ENCODE measurements at places on chromosomes 13 and 19.

DNA sequence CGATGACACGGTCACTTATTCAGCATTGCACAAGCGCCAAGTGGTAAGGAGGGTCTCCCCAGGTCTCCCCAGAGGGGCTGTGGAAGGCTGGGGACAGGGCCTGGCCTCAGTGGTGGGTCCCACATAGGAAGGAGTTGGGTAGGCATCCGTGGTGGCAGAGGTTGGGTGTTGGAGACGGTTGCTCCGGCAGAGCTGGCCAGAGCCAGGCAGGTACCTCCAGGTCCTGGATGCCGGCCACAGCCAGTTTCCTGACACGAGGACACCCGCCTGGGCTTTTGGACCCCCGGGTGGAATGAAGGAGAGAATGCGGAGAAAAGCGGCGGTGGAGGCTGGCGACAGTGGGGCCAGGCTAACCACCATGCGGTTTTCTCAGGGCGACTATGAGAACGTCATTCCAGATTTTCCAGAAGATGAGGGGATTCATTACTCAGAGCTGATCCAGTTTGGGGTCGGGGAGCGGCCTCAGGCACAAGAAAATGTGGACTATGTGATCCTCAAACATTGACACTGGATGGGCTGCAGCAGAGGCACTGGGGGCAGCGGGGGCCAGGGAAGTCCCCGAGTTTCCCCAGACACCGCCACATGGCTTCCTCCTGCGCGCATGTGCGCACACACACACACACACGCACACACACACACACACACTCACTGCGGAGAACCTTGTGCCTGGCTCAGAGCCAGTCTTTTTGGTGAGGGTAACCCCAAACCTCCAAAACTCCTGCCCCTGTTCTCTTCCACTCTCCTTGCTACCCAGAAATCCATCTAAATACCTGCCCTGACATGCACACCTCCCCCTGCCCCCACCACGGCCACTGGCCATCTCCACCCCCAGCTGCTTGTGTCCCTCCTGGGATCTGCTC lies 1.3 kb upstream of the FFAR1 start:
- DNase-seq = no peak

- DNase-seq = peak; percentile 41
These were observed 45.5 kb upstream of the ZNF91 start for GRCh38 chr19:23440791-23441190.

GRCh38 chr13:40756042-40756441 lies 14.9 kb downstream of the MRPS31 start:
- DNase-seq = no peak

DNA sequence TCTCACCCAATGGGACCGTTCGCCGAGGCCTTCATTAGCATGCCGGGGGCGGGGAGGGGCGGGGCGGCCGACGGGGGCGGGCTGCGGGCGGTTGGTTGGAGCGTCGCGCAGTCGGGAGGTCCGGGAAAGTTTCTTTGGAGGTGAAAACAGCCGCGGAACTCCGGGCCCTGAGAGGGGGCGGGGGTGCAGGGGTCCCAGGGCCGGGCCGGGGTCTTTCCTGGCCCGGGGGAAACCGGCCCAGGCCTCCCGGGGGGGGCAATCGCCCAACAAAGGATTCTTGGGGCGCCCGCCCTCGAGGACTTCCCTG lies at the start of gene HMG20B:
Gene HMG20B, plus strand, starts transcription at position 90 of the 307 bp plus-strand sequence. CDS start 366 bp downstream, outside the sequence.
- DNase-seq = no peak

DNA sequence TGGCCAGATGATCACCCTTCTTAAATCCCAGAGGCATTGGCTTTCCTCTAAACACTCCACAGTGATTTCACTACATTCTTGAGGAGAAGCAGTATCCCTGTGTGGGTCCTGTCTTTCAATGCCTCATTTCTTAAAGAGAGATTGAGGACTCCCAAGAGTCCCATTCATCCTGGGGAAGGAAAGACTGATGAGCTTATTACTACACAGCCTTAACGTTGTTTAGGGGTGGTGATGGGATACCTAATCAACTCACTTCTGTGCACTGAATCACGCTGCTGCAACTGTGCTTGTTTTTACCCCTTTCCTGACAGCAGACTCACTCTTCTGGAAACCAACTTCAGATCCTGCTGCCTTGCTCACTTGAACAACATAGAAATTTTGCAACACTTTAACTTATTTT lies 203.1 kb downstream of the RGCC start:
- DNase-seq = no peak

DNA sequence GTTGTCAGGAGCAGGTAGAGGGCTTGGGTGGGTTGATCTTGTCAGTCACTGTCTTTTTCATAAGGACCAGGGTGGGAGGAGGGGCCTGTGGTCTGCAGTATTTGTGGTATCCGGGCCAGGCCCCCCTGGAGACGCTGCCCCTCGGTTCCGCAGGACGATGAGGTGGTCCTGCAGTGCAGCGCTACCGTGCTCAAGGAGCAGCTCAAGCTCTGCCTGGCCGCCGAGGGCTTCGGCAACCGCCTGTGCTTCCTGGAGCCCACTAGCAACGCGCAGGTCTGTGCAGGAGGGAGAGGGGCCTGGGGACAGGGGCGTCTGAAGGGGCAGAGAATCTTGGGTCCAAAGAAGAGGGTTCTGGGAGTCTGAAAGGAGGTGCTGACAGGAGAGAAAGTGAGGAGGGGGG lies 7.1 kb downstream of the RYR1 start:
- no peak for DNase-seq

- peak; percentile 46 for DNase-seq
These were observed 630 bp downstream of the RAP2A start for GRCh38 chr13:97434397-97435201.

- no peak for DNase-seq
These were observed 20.3 kb downstream of the OPA3 start for GRCh38 chr19:45564131-45564780.

- DNase-seq = no peak
These were observed at the start of gene KLK11 for GRCh38 chr19:51026554-51026831. Gene KLK11 (minus strand): TSS chr19:51026616. CDS start chr19:51025631, 985 bp downstream.

DNA sequence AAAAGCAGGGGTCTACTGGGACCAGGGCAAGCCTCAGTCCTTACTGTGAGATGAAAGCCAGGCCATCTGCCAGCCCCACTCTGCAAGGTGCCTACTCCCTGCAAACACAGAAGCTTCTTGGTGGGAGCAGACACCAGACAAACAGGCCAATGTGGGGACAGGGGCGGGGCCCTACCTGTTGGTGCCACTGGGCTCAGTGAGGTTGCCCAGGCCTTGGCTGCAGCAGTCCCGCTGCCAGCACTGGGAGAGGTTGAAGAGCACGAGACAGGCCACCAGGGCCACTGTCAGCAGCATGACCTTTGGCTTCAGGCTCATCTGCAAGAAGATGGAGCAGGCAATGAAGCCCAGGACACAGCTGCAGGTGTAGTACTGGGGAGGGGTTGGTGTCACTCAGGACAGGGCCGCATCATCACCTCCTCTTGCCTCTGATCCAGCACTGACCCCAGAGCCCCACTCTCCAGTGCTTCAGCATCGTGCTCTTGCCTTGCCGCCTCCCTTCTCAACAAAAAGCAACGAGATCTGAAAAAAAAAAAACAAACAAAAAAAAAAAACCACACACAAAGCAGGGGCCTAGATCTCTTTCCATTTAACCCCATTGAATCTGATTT lies 72.6 kb downstream of the NBEA start:
- DNase-seq = no peak

GRCh38 chr13:36973621-36974295 lies 25.4 kb downstream of the ALG5 start:
- DNase-seq = no peak

DNA sequence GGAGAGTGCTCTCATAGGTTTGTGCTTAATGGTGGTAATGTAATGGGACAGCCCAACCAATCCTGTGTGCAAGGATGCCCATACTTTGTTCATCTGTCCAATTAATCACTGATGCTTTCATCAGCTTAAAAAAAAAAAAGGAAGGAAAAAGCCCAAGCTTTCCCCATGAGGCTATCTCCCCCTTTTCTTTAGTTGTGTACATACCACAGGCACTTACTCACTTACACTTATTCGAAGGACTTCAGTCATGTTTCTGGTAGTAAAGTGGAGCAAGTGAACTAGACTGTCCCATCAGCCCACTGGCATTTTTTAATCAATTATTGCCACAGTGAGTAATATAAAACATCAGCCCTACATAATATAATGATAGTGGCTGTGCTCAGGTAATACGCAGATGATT lies 183.5 kb upstream of the UFM1 start:
- DNase-seq = no peak

GRCh38 chr13:33286128-33286527 lies 573 bp upstream of the STARD13 start:
- no peak for DNase-seq

DNA sequence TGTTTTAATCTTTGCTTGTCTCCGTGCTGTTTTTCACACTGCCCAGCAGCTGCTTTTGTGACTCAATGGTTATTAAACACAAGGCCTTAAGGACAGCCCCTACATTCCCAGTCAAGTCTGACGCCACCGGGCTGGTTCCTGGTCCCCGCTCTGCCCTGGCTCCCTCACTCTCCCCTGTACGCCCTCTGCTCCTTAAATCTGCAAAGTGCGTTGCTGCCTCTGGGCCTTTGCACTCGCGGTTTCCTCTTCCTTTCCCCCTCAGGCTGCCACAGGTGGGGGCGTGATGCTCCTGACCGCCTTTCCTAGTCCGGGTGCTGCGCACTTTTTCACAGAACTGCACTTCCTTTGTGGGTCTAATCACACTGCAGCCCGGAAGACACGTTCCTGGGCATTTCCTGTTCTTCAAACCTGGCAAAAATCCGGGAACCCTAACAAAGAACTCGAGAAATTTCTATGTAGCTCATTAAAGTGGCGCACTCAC lies 25.6 kb downstream of the NOSIP start:
- no peak for DNase-seq

DNA sequence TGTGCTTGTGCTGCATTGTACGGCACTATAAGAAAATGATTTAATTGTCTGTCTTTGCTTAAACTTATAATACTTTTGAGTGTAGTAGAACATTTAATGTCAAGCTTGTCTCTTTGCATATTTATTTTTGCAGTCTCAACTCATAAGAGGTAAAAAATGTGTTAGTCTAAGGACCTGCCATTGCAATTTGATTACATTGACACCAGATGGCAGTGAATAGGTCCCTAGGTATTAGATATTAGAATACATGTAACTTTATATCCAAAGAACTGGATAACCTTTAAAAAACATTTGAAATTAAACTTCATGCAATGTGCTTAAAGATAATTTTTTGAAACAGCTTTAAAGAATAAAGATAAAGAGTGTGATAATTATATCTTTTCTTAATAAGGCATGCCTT lies 1421.3 kb downstream of the OLFM4 start:
- DNase-seq = peak; percentile 44

DNA sequence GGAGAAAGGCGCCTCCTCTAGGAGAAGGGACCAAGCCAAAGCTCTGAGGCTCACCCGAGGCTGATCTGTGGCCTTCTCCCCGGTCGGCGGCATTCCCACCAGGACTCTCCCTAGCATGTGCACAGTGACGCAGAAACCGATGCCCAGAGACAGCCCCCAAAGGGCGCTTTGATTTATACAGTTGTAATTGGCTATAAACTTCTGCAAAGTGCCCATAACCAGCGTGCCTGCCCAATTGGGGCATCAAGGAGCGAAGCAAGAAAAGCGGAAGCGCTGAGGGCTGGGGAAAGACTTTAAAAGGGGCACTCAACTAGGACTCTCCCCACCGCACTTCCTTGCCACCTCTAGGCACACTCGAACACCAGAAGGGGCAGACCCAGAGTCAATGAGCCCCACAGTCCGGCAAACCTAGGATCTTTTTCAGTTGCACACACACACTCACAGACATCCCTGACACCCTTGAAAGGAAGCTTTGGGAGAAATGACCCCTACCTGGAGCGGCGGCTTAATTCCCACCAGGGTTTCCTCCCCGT lies 1.8 kb downstream of the CDX2 start:
- DNase-seq = peak; percentile 72

- DNase-seq = no peak
These were observed 182.4 kb downstream of the GPC6 start for GRCh38 chr13:93409001-93409400.

DNA sequence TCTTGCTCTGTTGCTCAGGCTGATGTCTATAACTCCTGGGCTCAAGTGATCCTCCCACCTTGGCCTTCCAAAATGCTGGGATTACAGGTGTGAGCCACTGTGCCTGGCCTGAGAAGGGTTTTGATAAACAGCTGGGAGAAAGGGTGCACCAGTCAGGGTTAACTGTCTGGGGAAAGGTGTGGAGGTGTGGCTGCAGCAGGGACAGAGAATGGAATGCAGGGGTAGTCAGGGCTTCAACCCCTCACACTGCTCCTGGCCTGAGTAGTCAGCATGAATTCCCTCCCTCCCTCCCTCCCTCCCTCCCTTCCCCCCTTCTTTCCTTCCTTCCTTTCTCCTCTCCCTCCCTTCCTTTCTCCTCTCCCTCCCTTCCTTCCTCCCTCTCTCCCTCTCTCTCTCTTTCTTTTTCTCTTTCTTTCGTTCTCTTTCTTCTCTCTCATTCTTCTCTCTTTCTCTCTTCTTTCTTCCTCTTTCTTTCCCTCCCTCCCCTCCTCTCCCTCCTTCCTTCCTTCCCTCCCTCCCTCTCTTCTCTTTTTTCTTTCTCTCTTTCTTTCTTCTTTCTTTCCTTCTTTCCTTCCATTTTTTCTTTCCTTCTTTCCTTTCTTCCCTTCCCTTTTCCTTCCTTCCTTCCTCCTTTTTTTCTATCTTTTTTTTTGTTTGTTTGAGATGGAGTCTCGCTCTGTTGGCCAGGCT lies 16.0 kb downstream of the MYO1F start:
- DNase-seq = no peak

DNA sequence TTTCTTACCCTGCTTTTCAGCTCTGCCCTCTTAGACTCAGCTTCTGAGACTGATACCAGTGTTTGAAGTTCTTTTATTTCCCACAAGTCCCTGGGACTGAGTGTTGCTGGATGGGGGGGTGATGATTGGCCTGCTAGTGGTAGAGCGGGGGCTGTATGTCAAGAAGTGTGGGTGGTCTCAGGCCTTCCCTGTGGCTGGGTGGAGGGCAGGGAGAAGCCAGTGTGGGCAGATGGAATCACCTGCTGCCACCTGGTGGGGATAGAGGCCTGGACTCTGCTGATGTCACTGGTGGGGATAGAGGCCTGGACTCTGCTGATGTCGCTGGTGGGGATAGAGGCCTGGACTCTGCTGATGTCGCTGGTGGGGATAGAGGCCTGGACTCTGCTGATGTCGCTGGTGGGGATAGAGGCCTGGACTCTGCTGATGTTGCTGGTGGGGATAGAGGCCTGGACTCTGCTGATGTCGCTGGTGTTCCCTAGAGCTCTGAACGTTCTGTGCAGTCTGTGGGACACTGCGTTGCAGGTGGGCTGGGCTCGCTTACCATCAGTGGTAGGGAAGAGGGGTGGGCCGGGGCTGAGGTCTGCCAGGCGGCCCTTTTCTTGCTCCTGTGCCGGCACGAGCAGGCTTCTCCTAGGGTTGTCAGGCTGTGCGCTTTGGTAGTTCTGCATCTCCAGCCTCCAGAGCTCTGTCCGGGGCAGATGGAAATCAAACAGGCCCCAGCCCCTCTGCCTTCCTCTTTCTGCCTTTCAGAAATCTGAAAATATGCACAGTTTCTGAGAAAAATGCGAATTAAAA lies 101.3 kb downstream of the ARHGEF7 start:
- DNase-seq = peak; percentile 23

All from RKO (cell line).